Stimulated activated CD4-positive, alpha-beta T cell treated with anti-CD3 and anti-CD28 coated beads, Interleukin-4, amount 100 ng/mL, for 48 hours (primary cell): ENCODE measurements at places on chromosomes 3 and 15.
A peak's percentile ranks its signal among the peaks of the same experiment; 100 is the strongest.

DNA sequence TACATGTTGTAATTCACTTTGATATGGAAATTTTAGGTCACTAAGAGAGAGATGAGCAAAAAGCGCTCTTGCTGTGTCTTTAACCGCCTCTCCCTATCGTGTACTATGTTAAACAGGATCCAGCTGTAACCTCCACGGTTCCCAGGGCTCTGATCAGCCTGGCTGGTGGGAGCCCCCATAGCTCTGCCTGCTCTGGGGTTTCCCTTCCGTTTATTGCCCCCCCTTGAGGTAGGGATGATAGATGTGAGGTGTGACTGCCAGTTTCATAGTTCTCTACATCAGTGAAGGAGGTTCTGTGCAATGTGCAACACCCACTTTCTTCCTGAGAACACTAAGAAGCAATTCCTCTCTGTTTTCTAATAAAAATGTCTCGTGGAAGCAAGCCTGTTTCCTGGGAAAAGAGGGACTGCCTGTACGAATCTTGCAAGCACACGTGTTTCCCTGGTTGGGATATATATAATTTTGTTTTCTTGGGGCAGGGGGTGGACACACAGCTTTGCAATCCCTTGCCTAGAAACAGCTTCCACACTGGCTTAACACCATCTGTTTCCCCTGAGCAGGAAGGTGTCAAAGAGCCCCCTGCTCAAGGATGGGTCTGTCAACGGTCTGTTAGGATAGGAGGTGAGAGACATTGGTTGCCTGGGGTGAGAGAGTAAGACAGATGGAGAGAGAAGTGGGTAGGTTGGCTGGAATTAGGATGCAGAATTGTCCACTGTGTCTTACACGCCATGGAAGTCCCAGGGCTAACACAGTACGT, 23.8 kb downstream of the CORO2B start:
- DNase-seq = no peak

DNA sequence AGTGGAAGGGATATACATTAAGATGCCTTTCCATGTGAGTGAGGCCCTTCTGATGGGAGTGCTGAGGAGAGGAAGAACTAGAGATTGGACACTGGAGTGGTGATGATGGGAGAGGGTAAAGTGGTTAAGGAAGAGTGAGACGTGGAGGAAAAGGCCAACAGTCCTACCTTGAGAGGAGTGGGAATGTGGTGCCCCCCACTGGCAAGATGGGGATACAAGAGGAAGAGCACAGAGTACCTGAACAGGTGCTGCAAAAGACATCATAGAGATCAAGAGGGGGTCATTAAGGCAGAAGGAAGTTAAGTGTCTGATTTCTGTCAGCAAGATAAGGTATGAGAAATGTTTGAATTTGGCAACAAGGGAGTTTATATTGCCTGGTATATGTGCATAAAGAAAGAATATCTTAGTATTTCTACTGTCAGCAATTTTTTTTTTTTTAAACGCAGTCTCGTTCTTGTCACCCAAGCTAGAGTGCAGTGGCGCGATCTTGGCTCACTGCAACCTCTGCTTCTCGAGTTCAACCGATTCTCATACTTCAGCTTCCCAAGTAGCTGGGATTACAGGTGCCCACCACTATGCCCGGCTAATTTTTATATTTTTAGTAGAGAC, 34.0 kb downstream of the ARIH2 start:
- peak; percentile 14 for DNase-seq

DNA sequence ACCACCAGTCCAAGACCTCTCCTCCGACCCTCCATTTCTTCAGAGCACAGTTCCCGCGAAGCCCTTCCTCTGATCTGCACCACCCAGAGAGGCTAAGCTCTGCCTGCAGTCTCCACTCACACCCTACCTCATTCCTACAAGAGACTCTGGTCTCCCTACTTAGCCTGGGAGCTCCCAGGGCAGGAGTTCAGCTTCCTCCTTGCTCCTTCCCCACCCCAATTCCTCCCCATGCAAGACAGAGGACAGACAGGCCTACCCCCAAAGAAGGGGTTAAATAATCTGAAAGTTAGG, 12.6 kb upstream of the VIPR1 start:
- no peak for DNase-seq

DNA sequence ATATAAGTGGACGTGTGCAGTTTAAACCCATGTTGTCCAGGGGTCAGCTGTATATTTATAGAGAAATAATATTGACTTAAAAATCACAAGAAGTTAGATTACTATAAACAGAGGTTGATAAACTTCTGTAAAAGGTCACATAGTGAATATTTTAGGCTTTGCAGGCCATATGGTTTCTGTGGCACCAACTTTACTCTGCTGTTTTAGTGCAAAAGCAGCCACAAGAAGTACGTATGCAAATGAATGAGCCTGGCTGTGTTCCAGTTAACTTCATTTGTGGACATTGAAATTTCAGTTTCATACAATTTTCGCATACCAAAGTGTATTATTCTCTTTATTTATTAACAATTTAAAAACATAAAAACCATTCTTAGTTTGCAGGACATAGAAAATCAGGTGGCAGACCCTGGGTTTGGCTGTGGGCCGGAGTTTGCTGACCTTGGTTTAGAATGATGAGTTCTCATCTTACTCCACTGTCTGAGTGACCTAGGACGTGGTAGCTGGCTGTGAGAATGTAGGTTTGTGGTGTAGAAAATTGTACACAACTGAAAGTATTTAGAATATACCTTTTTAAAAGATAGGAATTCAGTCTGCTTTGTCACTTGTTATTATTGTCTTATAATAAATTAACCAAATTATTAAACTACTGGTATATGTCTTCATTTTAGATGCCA, 16.3 kb downstream of the FAN1 start:
- DNase-seq = no peak

DNA sequence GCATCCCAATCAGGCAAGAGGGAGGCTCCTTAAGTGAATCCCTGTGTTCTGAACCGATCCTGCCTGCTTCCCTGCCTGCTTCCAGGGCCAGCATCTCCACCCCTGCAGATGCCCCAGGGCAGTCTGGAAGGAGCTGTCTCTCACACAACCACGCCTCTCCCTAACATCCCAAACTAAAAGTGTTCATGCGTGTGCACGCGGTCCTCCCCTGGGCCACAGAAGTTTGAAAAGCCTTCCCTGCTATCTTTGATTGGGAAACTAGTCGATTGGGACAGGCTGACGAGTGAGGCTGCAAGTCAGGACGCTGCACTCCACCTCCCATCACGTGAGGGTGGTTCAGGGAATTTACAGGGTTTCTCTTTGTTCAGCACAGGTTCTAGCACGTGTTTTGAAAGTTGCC, 340.9 kb upstream of the ICE2 start:
- DNase-seq = no peak

- DNase-seq = no peak
Observed at GRCh38 chr3:48429960-48430707, at the start of gene PLXNB1. Gene PLXNB1, minus strand, starts transcription at chr3:48430086. Its CDS starts 5,475 bp downstream, at chr3:48424611.

GRCh38 chr3:194854206-194854605, 168.5 kb downstream of the FAM43A start:
- DNase-seq = no peak
